Pancreas (tissue), 10 donors: ENCODE measurements at places on chromosomes 1 and 21. TPM values are rescaled to one million over a fixed set of nuclear protein-coding genes. Genes with fewer than 3 reads are reported as not detected.

GRCh38 chr1:107530543-107530942, 389.7 kb downstream of the NTNG1 start:
- no peak overlapping the region for H3K27ac ChIP-seq
- no peaks in the 10 kb centered on the region for H3K4me1 ChIP-seq
- no peak for DNase-seq
- H3K27me3 ChIP-seq, result no peaks in the 10 kb centered on the region
- H3K36me3 ChIP-seq, result no peaks in the 10 kb centered on the region

The LCE3D gene
- not detected for total RNA-seq

GRCh38 chr1:38680801-38681510, 178.6 kb downstream of the RRAGC start:
- no peaks in the 10 kb centered on the region for H3K4me1 ChIP-seq
- no peaks in the 10 kb centered on the region for H3K27me3 ChIP-seq
- no peak overlapping the region for H3K27ac ChIP-seq
- H3K36me3 ChIP-seq, result no peaks in the 10 kb centered on the region
- no peak overlapping the region for H3K4me3 ChIP-seq
- no peak for DNase-seq

The FCRL2 gene
- not detected for total RNA-seq

DNA sequence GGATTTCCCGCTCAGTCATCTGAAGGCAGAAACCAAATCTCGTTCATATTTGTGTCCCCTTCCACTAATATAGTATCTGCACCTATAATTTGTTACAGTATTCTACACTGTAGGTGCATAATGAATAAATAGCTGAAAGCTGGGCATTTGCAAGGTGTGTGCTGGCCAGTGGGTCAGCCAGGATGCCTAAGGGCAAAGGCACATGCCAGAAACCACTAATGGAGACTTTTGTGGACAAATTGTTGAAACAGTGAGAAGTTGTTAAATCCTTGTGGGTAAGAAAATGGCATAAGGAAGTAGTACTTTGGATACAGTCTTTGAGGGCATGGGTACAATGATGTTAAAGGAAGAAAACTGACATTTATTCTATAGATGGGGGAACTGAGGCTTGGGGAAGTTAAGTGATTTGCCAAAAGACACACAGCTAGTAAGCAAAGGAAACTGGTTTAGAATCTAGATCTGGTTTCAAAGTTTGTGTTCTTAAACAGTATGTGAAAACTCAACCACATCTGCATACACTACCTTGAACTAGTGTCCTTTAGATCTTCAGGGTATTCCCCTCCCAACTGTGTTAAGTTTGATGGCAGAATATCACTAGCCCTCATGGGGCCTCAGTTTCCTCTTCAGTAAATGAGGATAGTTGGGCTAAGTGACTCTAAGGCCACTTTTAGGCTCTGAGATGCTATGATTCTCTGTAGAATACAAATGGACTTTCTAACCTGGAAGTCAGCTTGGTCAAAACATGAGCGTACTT, 26.5 kb upstream of the LRRC8C start:
- no peaks in the 10 kb centered on the region for H3K4me1 ChIP-seq
- DNase-seq, result no peak
- H3K27me3 ChIP-seq, result no peaks in the 10 kb centered on the region
- H3K36me3 ChIP-seq, result no peaks in the 10 kb centered on the region

DNA sequence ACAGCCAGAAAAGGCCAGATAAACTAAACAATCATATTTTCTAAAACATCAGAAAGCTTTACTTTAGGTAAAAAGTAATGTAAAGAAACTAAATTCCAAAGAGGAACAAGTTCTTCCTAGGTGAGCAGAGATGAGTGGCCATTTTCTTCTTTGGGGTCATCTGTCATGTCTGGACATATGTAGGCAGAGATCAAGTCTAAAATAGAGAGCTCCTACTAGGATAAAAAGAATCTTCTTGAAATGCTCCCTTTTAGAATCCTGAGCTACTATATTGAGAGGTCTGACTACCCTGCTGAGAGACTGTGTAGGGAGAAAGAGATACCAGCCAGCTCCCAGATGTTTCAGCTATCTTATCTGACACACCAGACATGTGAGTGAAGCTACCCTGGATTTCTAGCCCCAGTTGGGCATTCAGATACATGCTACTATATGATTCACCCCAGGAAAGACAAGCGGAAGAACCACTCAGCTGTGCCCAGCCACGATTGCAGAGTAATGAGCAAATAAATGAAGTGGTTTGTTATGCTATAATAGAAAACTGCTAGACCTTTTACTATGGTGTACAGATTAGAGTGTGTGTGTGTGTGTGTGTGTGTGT, 80.1 kb downstream of the TTLL7 start:
- H3K36me3 ChIP-seq, result peaks cover 11% of the 10 kb centered on the region
- H3K27ac ChIP-seq, result no peak overlapping the region
- no peak overlapping the region for H3K4me3 ChIP-seq
- H3K27me3 ChIP-seq, result no peaks in the 10 kb centered on the region

DNA sequence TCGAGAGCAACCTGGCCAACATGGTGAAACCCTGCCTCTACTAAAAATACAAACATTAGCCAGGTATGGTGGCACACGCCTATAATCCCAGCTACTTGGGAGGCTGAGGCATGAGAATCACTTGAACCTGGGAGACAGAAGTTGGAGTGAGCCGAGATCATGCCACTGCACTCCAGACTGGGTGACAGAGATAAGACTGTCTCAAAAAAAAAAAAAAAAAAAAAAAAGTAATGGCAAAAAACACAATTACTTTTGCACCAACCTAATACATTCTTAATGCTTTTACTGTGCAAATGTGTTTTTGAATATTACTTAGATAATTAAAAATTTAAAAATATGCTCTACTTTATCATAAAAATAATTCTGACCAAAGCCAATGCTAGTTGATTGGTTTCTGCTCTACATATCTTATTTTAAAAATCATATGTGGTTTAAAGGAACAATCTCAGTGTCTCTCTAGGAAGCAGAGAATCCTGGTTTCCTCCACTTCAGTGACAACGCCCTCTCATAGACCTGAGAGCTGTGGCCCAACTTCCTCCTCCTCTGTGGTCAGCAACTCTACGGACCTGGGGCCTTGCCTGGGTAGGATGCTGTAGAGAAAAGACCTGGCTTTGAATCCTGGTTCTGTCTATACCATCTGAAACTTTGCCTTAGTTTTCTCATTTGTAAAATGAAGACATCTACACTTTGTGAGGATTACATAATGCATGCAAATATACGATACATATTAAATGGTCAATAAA, 64.7 kb downstream of the TGFBR3 start:
- no peaks in the 10 kb centered on the region for H3K27me3 ChIP-seq
- peaks cover 45% of the 10 kb centered on the region for H3K4me1 ChIP-seq
- H3K4me3 ChIP-seq, result no peak overlapping the region
- DNase-seq, result no peak
- no peaks in the 10 kb centered on the region for H3K36me3 ChIP-seq
- H3K27ac ChIP-seq, result no peak overlapping the region

- DNase-seq, result no peak
- H3K27me3 ChIP-seq, result no peaks in the 10 kb centered on the region
- no peaks in the 10 kb centered on the region for H3K36me3 ChIP-seq
- no peak overlapping the region for H3K27ac ChIP-seq
Measured at GRCh38 chr1:145949219-145949618, 8.6 kb downstream of the LIX1L start.

DNA sequence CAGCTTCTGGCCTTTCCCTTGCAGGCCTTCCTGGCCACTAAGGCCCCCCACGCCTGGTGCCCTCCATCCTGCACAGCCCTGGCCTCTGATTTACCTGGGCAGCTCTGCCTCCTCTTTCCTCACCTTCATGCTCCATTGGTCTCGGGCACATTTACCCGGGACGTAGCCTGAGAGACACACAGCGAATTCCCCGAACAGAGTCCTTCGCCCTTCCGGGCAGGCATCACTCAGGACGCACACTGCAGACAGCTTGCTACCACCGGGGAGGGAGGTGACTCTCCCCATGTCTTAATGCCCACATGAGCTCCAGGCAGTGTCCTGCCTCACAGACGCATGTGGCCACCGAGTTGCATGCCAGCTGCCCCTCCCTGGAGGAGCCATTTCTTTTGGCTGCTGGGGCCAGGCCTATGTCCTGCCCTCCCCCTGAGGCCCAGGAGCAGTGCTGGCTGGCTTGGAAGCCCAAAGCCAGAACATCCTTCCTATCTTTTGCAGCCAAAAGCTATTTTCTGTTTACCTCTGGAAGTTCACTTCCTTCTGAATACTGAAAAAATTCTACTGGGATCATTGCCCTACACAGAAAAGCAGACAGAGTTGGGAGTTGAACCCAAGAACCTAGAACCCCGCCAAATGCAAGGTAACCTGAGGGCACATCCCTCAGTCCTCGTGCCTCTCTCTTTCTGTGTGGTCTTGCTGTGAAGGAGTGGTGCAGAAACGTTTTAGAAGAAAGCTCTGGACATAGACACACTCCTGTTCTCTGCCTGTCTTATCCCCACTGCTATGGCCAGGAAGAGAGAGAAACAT, 209.5 kb downstream of the TOMM20 start:
- no peaks in the 10 kb centered on the region for H3K36me3 ChIP-seq
- peak overlapping the region; percentile 74 for H3K27ac ChIP-seq
- H3K27me3 ChIP-seq, result no peaks in the 10 kb centered on the region
- no peak overlapping the region for H3K4me3 ChIP-seq
- peaks cover 42% of the 10 kb centered on the region for H3K4me1 ChIP-seq
- DNase-seq, result no peak

The KANK4 gene
- total RNA-seq, result 10.9 TPM

GRCh38 chr1:51230501-51231078, 5.5 kb upstream of the RNF11 start:
- H3K4me1 ChIP-seq, result peaks cover 8% of the 10 kb centered on the region
- no peak for DNase-seq
- H3K4me3 ChIP-seq, result no peak overlapping the region
- H3K27me3 ChIP-seq, result no peaks in the 10 kb centered on the region
- H3K27ac ChIP-seq, result no peak overlapping the region
- no peaks in the 10 kb centered on the region for H3K36me3 ChIP-seq

- DNase-seq, result no peak
- no peaks in the 10 kb centered on the region for H3K27me3 ChIP-seq
Measured at GRCh38 chr1:151615711-151616504, 4.1 kb downstream of the SNX27 start.

GRCh38 chr1:156436141-156437036, 64.2 kb downstream of the MEF2D start:
- no peak overlapping the region for H3K27ac ChIP-seq
- H3K36me3 ChIP-seq, result no peaks in the 10 kb centered on the region
- no peak overlapping the region for H3K4me3 ChIP-seq
- H3K27me3 ChIP-seq, result peaks cover 11% of the 10 kb centered on the region
- no peak for DNase-seq
- H3K4me1 ChIP-seq, result peaks cover 3% of the 10 kb centered on the region

DNA sequence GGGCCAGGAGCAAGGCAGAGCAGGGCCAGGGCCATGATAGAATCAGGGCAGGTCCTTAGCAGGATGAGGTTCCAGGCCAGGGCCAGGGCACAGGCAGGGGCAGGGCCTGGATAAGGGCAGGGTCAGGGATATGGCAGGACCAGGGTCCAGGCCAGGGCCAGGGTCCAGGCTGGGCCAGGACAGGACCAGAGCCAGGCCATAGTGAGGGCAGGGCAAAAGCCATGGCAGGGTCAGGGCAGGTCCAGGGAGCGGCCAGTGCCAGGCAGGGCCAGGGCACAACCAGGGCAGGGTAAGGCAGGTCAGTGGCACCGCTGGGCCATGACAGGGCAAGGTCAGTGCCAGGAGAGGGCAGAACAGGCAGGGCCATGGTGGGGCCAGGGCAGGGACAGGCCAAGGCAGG, 152.2 kb downstream of the LIPI start:
- H3K4me1 ChIP-seq, result no peaks in the 10 kb centered on the region
- no peaks in the 10 kb centered on the region for H3K27me3 ChIP-seq
- DNase-seq, result peak; percentile 77
- no peak overlapping the region for H3K4me3 ChIP-seq
- no peak overlapping the region for H3K27ac ChIP-seq

- H3K4me3 ChIP-seq, result no peak overlapping the region
- H3K36me3 ChIP-seq, result no peaks in the 10 kb centered on the region
Measured at GRCh38 chr21:30831194-30831765, 1.7 kb upstream of the KRTAP7-1 start.

The SMPDL3B gene
- total RNA-seq, result 14.5 TPM

The ERICH3 gene
- total RNA-seq, result 0.29 TPM

- DNase-seq, result no peak
- no peaks in the 10 kb centered on the region for H3K4me1 ChIP-seq
- no peak overlapping the region for H3K4me3 ChIP-seq
- no peaks in the 10 kb centered on the region for H3K27me3 ChIP-seq
Measured at GRCh38 chr1:88104886-88105285, 579.2 kb upstream of the PKN2 start.

- H3K36me3 ChIP-seq, result no peaks in the 10 kb centered on the region
- H3K27ac ChIP-seq, result no peak overlapping the region
- no peaks in the 10 kb centered on the region for H3K27me3 ChIP-seq
- no peaks in the 10 kb centered on the region for H3K4me1 ChIP-seq
- no peak for DNase-seq
- no peak overlapping the region for H3K4me3 ChIP-seq
Measured at GRCh38 chr1:100703716-100704115, 15.8 kb upstream of the VCAM1 start.

GRCh38 chr1:206723805-206724472, 39.2 kb downstream of the MAPKAPK2 start:
- no peak overlapping the region for H3K4me3 ChIP-seq
- H3K27ac ChIP-seq, result peak overlapping the region; percentile 50
- H3K36me3 ChIP-seq, result no peaks in the 10 kb centered on the region
- no peaks in the 10 kb centered on the region for H3K27me3 ChIP-seq
- peak; percentile 67 for DNase-seq

- no peaks in the 10 kb centered on the region for H3K36me3 ChIP-seq
- no peak overlapping the region for H3K27ac ChIP-seq
- no peaks in the 10 kb centered on the region for H3K4me1 ChIP-seq
- no peaks in the 10 kb centered on the region for H3K27me3 ChIP-seq
- no peak overlapping the region for H3K4me3 ChIP-seq
Measured at GRCh38 chr1:39684313-39684664, 6.9 kb downstream of the HPCAL4 start.

GRCh38 chr1:203026666-203027663, 674 bp downstream of the PPFIA4 start:
- H3K27ac ChIP-seq, result no peak overlapping the region
- DNase-seq, result no peak
- H3K27me3 ChIP-seq, result no peaks in the 10 kb centered on the region
- H3K4me1 ChIP-seq, result peaks cover 5% of the 10 kb centered on the region
- H3K36me3 ChIP-seq, result no peaks in the 10 kb centered on the region
- H3K4me3 ChIP-seq, result peak overlapping the region; percentile 34

GRCh38 chr21:29293495-29293894, 5.2 kb upstream of the BACH1 start:
- no peaks in the 10 kb centered on the region for H3K36me3 ChIP-seq
- no peak overlapping the region for H3K27ac ChIP-seq
- H3K4me3 ChIP-seq, result no peak overlapping the region
- H3K27me3 ChIP-seq, result no peaks in the 10 kb centered on the region
- H3K4me1 ChIP-seq, result peaks cover 18% of the 10 kb centered on the region

- peaks cover 14% of the 10 kb centered on the region for H3K4me1 ChIP-seq
- no peak overlapping the region for H3K27ac ChIP-seq
- no peaks in the 10 kb centered on the region for H3K27me3 ChIP-seq
- H3K36me3 ChIP-seq, result no peaks in the 10 kb centered on the region
Measured at GRCh38 chr1:95230768-95231191, 3.2 kb upstream of the RWDD3 start.

DNA sequence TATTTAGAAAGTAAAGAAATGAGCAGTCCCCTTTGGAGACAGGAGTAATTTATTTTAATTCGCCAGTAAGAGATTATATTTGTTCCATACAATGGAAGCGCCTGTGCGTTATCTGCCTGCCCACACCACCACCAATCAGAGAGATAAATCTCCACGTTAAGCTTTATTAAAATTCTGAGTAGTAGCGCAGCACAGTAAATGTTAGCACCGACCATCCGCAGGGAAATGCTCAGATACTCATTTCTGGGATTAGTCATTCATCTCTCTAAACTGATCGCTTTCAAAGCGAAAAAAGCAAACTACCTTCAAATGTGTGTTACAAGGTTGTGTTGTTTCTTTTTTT, 1.2 kb downstream of the ETS2 start:
- H3K4me3 ChIP-seq, result peak overlapping the region; percentile 67
- H3K27ac ChIP-seq, result no peak overlapping the region
- H3K36me3 ChIP-seq, result no peaks in the 10 kb centered on the region
- no peaks in the 10 kb centered on the region for H3K27me3 ChIP-seq

The GFI1 gene
- total RNA-seq, result 5.6 TPM

The HAO2 gene
- total RNA-seq, result not detected

The ARTN gene
- total RNA-seq, result 1.9 TPM
